ENCODE measurements at places on chromosomes 3 and 15. TPM values are rescaled to one million over a fixed set of nuclear protein-coding genes. Genes with fewer than 3 reads are reported as not detected.

Gene OXSM
- total RNA-seq, result 11.1 TPM

Gene CYP8B1
- total RNA-seq, result not detected

Gene ZBBX
- not detected for total RNA-seq

Gene ADAMTS7
- total RNA-seq, result 2.0 TPM

Gene CPNE9
- not detected for total RNA-seq

Gene ZNF774
- total RNA-seq, result 11.9 TPM

Gene GABRB3
- total RNA-seq, result not detected

Gene DLG1
- 167 TPM for total RNA-seq

Gene RNU5B-1
- not detected for total RNA-seq

Gene GREM1
- total RNA-seq, result 0.54 TPM

DNA sequence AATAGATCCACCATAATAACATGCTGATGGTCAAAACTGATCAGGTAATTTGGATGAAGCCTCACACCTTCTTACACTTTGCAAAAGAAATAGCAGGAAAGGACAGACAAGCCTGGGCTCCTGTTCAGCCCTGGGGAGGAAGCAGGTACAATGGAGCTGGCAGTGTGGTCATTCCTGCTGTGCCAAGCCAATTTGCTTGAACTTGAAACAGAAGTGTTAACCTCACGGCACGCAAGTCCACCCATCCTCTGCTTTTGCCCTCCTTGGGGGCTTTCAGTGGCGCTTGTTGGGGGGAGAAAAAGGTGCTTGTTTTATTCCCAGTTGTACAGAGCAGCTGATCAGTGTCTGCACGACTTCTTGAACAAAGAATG lies 36.8 kb upstream of the RFTN1 start:
- no peak for DNase-seq

DNA sequence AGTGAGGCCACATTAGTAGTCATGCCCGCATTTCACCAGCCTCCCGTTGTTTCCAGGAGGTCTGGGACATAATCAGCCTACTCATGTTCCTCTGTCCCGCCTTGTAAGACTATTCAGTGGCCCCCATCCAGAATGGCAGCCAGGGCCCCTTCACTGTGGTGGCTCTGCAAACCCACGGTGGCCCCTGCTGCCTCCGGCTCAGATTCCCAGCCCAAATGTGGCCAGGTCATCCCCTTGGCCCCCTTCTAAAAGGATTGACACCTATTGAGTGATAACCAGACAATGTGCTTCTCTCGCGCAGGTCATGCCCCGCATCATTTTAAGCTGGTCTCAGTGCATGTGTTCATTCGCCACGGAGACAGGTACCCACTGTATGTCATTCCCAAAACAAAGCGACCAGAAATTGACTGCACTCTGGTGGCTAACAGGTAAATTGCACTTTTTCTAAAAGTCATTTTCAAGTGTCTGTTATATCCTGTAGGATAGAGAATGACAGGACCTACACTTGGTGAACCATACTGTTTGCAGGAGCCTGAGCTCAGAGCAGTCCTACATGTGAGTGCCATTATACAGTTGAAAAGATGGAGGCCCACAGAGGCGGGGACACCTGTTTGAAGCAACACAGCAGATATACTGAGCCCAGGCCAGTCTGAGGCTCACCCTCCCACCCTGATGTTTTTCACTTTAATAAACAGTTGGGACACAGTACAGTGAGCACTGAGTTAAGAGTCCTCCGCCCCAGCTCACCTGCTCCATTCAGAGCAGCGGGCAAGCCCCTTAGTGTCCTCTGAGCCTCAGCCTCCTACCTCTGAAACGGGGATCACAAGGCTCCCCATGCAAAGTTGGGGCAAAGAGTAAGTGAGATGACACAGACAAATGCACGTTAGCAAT lies 47.7 kb downstream of the PXYLP1 start:
- peak; percentile 39 for DNase-seq

GRCh38 chr3:107077391-107077790 lies 299.8 kb upstream of the CCDC54 start:
- DNase-seq, result no peak

GRCh38 chr3:161630794-161631193 lies 134.2 kb downstream of the OTOL1 start:
- no peak for DNase-seq

- no peak for DNase-seq
Measured at GRCh38 chr3:13072239-13072599, 1.0 kb downstream of the IQSEC1 start.

- DNase-seq, result peak; percentile 58
Measured at GRCh38 chr3:194300382-194300758, 50.8 kb downstream of the CPN2 start.

DNA sequence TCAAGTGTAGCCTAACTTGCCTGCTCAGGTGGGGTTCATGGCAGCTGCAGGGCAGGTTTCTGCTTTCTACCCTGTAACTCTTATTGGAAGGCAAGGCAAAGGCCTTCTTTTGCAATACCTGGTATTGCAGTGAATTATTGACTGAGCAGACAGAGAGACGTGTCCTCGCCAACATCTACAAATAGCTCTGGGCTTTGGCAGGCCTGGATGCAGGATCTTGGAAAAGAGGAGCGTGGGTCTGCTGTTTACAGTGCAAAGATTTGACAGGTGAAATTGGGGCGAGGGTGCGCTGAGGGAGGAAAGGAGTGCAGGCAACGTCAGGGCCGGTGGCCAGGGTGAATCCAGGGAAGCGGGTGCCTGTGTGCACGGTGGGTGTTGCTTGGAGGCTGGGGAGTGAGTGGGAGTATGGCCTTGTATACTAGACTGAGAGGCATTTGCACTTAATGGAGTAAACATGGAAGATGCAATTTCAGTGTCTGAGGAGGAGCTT lies 44.5 kb downstream of the ST6GAL1 start:
- DNase-seq, result peak; percentile 6

DNA sequence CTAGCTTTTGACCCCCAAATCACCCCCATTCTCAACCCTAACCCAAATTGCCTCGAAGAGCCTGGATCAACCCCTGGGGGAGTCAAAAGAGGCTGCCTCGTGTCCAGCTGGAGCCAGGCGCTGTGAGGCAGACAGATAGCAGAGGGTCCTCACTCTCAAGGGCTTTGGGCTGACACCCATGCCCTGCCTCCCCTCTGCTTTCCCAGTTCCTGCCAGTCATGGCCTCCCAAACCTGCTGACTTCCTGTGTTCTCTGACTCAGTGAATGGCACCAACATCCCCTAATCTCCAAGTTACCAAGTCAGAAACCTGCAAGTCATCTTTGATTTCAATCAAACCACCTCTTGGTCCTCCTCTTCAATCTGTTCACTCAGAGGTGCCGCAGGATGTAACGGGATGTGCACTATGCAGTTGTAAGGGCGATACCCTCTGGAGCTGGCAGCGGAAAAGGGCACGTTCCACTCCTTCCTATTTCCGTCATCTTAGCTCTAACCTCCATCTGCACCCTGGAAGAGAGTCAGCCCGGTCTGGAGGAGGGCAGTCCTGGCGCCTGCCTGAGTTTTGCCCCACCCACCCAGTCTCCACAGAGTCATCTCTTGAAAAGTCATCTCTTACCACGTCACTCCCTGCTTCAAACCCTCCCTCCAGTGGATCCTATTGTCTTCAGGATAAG lies 52.4 kb upstream of the FAM174B start:
- DNase-seq, result no peak

- no peak for DNase-seq
Measured at GRCh38 chr3:100110162-100110561, 4.1 kb downstream of the FILIP1L start.

DNA sequence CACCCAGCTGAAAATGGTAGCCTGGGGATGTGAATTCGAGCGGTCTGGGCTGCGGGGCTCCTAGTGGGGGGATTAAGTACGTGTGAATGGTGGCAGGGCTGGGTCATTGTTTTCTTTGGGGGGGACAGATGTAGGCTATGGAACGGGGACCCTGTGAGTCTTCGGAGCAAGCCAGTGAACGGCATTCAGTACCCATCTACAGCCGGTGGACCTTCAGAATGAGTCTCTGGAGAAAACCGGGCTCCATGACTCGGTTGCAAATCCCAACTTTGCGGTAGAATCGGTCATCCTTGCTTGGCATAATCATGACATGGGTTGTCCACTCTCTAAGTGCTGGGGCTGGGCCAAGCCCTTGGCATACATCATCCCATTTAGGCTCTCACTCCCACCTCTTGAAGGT lies 7.2 kb upstream of the EOMES start:
- DNase-seq, result no peak

DNA sequence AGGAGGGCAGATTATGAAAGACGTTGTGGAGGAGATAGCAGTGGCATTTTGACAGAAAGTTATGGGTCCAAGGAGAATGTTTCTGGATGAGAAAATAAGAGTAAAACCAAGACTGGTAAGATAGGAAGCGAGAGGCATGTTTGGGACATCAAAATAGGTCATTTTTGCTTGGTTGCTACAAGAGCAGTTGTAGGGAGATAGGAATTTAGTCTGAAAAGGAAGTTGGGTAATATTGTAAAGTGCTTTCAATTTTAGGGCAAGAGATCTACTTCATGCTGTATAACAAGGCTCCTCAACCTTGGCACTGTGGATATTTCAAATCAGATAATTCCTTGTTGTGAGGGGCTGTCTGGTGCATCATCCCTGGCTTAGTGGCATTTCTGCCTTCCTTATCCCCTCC lies 118.0 kb upstream of the DPH6 start:
- no peak for DNase-seq

- DNase-seq, result no peak
Measured at GRCh38 chr15:90684281-90684680, 32.9 kb upstream of the BLM start.

DNA sequence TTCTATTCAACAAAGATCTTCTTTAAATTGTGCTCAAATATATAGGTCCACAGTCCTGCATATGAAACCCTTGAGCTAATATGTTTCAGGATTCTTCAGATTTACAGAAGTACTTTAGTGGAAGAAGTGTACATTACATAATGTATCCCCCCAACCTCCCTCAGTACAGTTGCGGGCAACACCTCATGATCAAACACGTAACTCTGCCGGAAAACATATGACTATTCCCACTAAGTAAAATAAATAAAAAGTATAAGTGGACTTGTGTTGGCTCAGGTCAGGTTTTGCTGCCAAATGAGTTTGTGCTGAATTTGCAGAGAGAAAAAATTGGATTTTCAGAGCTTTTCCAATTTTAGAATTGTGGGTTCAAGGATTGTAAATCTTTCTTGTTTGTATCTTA lies 267.6 kb upstream of the MDFIC2 start:
- DNase-seq, result no peak

- DNase-seq, result no peak
Measured at GRCh38 chr3:4814305-4814903, 164.8 kb upstream of the BHLHE40 start.

DNA sequence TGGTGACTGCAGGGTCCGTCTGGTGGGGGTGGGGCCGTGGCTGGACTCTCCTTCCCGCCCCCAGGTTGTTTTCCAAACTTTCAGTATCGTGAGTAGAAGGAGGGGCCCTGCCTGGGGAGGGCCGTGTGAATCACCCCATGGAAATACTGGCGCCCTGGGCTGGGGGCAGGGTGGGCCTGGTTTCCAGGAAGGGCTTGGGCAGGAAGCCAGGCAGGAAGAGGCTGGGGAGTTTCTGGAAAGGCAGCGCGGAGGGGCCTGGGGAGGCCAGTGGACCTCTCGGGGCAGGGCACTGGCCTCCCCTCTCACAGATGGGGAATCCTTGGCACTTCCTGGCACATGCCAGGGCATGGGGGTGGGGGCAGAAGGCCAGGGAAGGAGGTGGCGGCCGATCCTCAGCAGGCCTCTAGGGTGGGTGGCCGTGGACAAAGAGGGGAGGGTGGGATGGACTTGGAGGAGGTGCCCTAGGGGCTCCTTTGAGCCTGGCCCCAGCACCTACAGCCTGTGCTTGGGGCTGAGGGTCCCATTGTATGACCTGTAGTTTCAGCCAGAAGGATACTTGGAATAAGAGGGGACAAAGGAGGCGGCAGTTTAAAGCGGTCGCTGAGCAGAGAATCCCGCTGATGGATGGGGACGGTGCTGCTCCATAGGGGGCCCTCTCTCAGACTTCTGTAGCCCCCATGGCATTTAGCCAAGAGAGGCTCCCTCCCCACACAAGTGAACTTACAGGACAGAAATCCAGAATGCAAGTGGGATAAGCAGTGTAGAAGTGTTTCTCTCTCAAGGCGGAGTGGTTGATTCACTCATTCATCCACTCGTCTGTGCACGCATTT lies 56.5 kb upstream of the GATA2 start:
- no peak for DNase-seq

DNA sequence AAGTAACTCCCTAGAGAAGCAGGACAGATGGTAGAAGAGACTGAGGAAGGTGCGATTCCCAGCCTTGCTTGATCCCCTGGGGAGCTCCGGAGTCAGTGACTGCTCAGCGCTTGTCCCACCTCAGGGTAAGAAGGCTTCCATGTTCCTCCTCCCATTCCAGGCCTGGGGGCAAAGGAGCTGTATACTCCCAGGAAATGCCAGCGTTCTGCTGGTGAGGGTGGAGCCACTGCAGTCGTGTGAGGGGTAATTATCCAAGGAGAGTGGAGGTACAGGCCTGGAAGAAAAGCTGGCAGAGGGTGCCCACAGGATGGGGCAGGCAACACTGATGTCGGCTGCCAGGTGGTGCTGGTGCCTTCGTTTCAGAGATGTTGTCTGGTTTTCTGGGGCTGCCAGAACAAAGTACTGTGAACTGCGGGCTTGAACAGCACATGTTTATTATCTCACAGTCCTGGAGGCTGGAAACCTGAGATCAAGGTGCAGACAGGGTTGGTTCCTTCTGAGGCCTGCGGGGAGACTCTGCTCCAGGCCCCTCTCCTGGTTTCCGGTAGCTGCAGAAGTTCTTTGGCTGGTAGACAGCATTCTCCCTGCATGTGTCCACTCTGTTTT lies 12.1 kb upstream of the APBA2 start:
- DNase-seq, result no peak

GRCh38 chr3:140717921-140718320 lies 40.1 kb downstream of the TRIM42 start:
- DNase-seq, result no peak

Data from Caco-2 (cell line).